ENCODE measurements at places on chromosomes 16 and 17.

DNA sequence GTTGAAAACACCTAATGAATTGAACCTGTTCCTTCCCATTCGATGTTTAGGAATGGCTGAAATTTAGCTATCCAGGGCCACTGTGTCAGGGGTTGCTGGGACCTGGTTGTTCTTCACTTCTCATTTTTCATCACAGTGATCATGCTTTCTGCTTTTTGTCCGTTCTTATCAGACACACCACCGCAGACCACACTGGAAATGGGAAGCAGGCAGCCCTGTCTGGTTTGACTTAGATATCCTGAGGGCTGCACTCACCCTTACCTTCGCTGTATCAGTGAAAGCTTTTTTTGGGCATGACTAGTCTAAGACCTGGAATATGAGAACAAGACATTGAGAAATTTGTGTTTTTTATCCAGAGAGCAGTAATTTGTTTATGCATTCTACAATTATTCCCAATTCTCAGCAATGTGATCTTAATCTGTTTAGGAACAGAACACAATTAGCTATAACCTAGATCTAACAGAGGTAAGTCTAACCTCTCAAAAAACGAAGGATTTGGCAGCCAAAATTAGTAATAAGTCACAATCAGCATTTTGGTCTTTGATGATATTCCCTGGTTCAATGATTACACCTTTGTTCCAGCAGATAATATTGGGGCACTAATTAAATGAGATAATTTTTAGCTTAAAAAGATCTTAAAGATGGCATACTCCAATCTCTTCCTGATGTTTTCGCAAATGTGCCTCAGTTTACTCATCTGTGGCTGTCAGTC lies 126.0 kb upstream of the GOT2 start:
- no peak for DNase-seq

GRCh38 chr17:28563475-28563874 lies 7.8 kb downstream of the PIGS start:
- no peak for DNase-seq

GRCh38 chr16:50712560-50712898 lies 19.1 kb downstream of the NOD2 start:
- DNase-seq, result no peak

GRCh38 chr17:42180922-42181850 lies at the start of gene KCNH4:
Gene KCNH4 (minus strand): TSS chr17:42181142. CDS start chr17:42180945, 197 bp downstream.
- peak; percentile 85 for DNase-seq

- DNase-seq, result no peak
Observed at GRCh38 chr16:22023505-22023904, 15.6 kb downstream of the MOSMO start.

GRCh38 chr16:89827383-89828198 lies 684 bp upstream of the SPIRE2 start:
- no peak for DNase-seq

- no peak for DNase-seq
Observed at GRCh38 chr17:13243585-13243984, 225.8 kb upstream of the ELAC2 start.

DNA sequence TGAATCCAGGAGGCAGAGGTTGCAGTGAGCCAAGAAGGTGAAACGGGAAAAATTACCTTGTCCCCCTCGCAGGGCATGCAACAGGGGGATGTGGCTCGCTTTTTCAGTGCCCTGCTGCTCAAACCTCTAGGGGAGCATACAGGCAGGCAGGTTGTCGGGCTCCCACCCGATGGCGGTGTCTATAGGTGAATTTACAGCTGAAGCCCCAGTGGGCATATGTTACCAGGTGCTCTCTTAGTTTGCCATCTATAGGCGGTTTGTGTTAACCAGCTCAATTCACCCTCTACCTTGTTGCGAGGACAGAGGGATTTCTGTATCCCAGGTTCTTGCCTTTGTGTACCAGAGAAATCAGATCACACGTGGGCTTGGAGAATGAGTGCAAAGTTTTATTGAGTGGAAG lies 48.9 kb downstream of the IQCK start:
- DNase-seq, result no peak

DNA sequence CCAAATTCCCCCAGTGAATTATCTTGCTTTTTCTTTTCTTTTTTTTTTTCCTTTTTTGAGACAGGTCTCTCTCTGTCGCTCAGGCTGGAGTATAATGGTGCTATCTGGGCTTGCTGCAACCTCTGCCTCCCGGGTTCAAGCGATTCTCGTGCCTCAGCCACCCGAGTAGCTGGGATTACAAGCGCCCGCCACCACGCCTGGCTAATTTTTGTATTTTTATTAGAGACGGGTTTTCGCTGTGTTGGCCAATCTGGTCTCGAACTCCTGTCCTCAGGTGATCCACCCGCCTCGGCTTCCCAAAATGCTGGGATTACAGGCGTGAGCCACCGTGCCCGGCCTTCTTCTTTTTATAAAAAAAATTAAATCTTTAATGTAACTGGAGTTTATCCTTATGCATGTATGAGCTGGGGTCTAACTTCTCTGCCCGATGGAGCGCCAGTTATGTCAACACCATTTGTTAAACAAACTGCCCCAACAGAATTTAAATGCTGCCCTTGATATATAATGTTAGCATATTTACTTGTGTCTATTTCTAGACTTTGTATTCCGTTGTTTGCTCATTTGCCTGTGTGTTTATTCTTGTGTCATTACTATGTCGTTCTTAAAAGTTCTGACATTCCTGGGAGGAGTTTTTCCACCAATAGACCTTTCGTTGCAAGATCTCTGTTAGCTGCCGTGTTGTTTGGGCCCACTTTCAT lies 535 bp upstream of the AURKB start:
- DNase-seq, result no peak

DNA sequence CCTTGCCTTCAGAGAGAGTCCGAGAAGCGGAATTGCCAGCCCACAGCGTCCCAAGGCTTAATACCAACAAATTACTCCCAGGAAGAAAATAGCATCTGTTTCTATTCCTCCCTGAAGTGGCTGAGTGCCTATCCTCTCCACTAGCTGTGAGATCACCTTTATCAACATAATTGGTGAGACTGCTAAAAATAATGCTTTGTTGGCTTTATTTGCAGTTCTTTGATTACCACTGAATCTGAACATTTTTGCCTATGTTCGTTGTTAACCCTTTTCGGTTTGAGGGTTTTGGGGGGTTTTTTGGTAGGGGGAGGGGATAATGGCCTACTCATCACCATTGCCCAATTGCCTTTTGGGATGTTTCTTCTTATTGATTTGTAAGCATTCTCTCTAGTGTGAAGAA lies 31.0 kb downstream of the MMP15 start:
- no peak for DNase-seq

DNA sequence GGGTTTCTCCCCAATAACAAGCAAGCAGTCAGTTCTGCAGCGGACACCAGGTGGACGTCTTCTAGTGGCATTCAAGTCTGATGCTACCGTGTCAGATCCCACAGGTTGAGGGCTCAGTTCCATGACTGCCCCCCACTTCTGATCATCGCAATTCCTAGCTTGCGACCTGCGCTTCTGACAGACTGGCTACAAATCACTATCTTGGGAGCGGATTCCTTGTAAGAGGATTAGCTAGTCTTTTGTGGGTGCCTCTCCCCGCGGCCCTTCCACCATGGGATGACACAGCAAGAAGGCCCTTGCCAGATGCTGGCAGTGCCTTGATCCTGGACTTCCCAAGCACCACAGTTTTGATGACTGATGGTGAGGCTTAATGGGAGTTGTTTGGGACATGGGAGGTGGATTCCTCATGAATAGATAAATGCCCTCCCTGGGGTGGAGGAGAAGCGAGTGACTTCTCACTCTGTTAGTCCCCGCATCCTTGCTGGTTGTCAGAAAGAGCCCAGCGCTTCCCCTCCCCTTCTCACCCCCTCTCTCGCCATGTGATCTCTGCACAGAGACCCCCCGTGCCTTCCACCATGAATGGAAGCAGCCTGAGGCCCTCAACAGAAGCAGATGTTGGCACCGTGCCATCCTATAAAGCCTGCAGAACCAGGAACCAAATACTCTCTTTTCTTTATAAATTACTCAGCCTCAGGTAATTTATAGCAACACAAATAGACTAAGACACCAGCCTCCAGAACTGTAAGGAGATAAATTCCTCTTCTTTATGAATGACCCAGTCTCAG lies 19.1 kb downstream of the CDIP1 start:
- DNase-seq, result no peak

DNA sequence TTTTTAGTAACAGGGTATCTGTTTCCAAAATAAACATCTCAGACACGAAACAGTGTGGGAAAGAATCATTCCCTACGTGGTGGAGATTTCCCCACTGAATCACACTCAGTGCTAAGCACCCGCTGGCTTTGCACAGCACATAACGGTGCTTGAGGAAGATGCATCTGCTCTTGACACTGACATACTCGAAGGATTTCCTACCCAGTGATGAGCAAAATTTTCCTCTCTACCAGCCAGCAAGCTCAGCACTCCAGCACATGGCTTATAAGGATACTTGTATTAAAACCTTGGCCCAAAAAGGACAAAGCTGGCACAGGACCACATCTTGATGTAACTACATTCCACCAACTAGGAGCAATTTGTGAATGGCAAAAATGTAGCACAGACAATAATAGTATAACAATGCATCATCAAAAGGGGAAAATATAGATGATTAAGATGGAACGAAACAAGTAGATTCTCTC lies 59.0 kb downstream of the ANKFY1 start:
- DNase-seq, result no peak

GRCh38 chr17:56629531-56630075 lies 36.1 kb downstream of the NOG start:
- peak; percentile 71 for DNase-seq

DNA sequence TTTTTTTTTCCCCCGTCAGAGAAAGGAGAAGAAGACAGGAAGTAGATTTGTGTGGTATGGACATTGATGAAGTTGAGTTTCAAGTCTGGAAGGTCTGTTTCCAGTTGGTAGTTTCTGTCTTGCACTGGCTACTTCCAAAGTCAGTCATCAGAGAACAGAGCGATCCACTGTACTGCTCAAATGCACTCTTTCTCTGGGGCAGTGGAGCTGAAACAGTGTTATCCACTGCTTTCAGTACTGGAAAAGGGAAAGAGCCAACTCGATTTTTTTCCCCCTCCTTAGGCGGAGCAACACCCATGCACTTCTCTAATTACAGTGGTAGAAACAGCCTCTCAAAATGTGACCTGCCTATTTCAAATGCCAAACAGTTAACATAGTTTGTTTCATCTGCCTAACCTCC lies 7.4 kb downstream of the PRKCA start:
- no peak for DNase-seq

DNA sequence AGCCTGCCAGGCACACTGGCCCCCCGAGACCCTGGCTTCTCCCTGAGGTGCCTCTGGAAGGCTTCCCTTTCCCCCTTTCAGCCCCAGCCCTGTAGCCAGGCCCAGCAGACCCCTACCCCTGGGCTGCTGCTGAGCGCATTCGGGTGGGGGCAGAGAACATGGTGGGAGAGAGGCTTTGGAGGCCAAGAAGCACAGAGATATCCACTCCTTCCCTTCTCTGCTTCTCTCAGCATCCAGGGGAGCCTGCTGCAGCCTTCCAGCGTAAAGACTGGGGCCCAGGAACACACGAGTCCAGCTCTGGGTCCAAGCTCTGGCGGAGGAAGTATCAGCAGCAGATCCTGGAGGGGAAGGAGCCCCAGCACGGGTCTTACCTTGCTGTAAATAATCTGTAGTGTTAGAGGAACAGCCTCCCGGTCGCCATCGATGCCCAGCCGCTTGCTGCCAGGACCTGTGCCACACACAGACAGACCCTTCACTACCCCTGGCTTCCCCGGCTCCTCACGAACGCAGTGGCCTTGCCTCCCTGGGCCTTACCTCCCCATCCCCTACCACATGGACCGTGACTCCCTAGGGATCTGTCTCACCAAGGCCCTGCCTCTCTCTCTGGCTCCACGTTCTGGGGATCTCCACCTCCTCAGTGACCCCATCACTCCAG lies 17.0 kb upstream of the PIK3R6 start:
- DNase-seq, result no peak

DNA sequence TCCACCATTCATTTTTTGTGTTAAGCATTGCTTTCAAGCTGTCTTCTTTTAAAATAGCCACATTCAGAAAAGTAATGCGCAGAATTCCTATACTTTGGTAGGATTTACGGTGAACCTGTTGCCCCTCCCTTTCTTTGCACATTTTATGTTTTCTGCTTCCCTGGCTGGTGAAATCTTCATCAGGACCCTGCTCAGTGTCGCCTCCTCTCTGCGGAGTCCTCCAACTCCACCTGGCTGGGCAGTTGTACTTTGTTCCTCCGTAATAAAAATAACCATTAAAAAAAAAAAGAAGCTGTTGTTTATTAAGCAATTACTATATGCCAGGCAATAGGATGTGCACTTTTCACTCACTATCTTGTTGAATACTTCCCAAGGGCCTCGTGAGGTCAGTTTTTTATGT lies 2.9 kb downstream of the UMOD start:
- no peak for DNase-seq

GRCh38 chr17:1179818-1180742 lies at the start of gene ABR:
Gene ABR (minus strand): TSS chr17:1179981. CDS start chr17:1179727, 254 bp downstream.
- DNase-seq, result peak; percentile 79

- DNase-seq, result no peak
Observed at GRCh38 chr17:79272666-79273219, 198.1 kb downstream of the ENGASE start.

DNA sequence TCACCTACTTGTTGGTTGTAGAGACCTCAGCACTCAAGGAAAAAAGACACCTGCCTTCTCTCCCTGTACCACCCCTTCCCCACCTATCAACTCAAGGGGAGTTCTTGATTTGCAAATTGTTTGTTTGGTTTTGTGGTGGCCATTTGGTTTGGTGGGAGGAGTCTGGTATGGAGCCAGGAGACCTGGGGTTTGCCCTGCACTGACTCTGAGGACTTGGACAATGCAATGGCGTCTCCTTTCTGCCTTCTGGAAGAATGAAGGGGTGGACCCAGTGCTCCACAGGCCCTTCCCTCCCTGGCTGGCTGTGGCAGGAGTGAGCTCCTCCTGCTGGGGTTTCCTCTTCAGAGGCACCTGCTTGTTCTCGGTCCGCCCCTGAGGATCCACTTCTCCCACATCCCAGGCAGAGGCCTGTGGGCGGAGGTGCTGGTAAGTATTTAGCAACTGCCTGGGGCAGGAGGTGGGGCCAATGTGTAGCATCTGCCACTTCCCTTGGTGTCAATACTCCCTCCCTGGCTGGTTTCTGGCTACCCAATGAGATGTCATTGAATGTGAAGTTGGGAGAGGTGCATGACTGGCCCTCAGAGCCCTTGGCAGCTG lies 164.5 kb downstream of the NTN1 start:
- DNase-seq, result no peak

- DNase-seq, result no peak
Observed at GRCh38 chr16:67675999-67676398, 9.4 kb downstream of the C16orf86 start.

GRCh38 chr17:36932383-36932693 lies 4.9 kb upstream of the LHX1 start:
- no peak for DNase-seq

DNA sequence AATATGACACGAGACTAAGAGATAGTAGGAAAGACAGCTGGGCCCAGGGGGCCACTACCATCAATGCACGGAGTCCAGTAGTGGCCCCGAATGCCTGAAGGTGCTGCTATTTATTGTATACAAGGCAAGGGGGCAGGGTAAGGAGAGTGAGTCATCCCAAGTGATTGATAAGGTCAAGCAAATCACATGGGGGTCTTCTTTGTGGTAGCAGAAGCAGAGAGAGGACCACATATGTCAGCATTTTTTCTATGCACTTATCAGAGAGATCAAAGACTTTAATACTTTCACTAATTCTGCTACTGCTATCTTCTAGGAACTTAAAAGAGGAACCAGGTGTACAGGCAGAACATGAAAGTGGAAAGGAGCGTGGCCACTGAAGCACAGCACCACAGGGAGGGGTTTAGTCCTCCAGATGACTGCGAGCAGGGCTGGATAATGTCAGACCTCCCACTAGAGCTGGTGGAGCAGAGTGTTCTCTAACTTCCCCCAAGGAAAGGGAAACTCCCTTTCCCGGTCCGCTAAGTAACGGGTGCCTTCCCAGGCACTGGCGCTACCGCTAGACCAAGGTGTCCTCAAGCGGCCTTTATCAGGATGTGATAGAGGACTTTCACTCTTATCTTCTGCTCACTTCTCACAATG lies 26.4 kb upstream of the ARL4D start:
- DNase-seq, result no peak
